ENCODE measurements at places on chromosomes 3 and 15.

DNA sequence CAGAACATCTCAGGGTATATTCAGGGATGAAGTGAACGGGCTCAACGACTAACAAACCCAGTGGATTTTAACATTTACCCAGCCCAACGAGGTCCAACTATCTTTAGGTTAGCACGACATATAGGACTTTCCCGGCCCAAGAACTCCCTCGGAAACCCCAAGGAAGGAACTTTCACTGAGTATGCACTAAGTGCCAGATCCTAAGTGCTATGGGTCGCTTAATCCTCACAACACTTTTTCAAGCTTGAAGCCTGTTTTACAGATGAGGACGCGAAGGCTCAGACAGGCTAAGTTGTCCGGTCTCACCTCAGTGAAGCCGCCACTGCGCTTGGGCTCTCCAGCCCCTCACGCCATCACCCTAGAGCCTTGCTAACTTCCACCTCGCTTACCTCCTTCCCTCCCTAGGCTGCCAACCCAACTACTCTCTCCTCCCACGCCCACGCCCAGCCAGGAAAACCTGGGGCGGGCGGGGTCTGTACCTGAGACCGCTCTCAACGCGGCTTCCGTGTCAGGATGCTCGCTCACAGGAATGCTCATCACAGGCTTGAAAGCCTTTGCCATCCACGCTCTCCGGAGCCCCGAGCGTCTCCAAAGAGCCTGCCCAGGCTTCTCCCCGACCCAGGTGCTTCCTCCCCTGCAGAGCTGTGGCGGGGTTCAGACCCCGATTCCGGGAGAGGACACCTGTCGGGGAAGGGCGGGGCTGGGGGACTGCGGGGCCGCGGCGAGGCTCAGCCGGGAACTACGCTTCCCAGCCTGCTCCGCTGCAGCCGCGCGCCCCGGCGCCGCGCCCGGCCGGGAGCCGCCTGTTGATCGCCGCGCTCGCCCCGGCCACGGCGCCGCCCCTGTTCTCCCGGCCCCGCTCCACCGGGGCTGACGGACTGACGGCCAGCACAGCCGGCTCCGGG is at the start of gene TMOD2:
Gene TMOD2, plus strand, starts transcription at position 806 of the 905 bp plus-strand sequence. CDS start 14,845 bp downstream, outside the sequence.
- DNase-seq: peak; percentile 67

DNA sequence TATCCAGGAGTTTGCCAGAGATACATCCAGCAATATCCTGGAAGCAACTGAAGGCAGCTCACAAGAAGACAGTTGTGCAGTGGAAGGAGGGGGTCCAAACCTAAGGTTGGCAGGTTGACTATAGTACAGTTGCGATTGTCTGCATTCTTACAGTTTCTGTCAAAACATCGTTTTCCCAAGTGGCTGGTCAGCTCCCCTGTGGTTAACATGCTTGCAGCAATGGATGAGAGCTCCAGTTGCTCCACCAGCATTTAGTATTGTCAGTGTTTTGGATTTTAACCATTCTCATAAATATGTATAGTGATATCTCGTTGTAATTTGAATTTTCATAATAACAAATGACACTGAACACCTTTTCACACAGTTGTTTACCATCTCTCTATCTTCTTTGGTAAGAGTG is 31.5 kb downstream of the KLF13 start:
- DNase-seq: no peak

DNA sequence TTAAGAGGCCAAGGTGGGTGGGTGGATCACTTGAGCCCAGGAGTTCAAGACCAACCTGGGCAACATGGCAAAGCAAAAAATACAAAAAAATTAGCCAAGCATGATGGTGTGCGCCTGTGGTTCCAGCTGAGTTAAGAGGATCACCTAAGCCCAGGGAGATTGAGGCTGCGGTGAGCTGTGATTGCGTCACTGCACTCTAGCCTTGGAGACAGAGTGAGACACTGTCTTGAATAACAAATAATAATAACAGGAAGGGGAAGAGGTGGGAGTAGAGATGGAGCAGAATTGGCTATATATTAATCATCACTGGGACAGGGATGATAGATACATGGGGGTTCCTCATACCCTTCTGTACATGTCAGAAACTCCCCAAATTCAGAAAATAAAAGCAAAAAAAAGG is 23.8 kb upstream of the NMB start:
- DNase-seq: no peak

- no peak for DNase-seq
These were observed 23.1 kb downstream of the PLA2G4F start for GRCh38 chr15:42133356-42133755.

DNA sequence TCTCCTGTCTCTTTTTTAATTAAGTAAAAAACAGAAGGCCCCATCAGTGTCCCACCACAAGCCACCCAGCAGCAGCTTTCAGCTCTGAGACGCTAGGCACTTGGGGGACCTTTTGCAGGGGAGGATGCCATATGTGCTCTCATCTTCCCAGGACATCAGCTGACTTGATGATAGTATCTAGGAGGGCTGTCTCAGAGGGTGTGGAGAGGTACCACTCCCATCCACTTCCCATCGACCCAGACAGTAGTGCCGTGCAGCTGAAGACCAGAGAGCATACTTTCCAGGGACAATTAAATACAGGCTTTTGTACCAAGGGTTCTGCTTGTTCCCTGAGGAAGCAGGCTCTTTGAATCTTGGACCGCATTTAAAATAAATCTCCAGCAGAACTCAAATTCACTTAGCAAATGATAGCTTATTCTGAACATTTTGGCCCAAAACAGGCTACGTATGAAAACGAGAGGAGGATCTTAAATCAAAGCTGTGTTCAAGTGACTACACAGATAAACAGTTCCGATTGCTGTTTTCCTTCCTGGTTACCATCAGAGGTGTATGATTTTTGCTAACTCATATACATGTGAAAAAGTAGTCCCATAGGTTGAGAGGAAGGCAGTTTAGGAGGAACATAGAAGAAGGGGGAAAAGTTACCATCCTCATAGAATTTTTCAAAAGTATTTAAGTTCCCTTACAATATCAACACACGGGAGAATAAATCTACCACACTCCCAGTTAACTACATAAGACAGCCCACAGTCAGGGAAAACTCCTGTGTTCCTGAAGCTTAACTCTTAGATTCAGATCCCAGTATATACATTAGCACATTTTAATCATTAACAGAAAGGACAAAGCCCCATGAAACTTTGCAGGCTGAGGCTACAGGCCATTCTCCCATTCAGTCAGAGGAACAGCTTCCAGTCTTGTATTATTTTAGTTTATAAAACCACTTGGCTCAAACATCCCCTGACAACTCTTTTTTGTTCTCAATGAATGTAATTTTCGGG is 9.5 kb downstream of the WNT5A start:
- DNase-seq: no peak
